ENCODE measurements at places on chromosomes 5 and 9.

GRCh38 chr9:131149688-131150053, 24.3 kb downstream of the NUP214 start:
- no peak for DNase-seq

DNA sequence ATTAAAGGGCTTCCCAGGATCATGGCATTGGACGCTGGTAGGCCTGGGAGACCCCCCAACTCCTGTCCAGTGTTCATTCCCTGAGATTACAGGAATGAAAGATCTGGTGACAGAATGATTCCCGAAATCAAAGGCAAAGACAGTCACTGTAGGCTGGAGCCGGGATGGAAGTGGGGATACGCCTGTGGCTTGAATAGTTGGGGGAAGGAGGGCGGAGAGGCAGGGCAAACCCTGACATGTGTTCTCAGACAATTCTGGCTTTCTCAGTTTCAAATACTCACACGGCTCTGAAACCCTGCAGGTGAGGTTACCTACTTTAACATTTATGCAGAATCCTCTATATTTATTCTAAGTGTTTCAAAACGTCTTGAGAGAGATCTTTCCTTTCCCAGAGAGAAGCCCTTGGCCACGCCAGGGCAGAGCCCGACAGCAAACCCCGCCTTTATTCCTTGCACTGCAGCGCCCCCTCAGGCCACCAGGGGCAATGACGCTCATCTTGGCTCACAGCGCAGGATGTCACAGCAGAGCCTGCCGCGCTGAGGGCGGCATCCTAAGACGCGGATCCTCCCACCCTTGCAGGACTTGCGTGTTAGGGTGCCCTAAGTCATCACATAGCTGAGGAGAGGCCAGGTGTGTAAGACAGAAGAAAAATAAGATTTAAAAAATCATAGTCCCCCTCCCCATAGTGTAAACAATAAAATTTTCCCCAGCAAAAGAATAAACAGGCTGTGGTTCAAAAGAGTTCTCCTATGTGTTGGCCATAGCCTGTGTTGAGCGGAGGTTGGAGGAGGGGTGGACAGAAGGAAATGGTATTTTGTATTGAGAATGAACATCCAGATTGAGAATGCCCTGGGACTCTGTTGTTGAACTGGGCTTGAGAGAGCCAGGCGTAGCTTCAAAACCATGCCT, 284.5 kb downstream of the NTRK2 start:
- DNase-seq, result no peak

DNA sequence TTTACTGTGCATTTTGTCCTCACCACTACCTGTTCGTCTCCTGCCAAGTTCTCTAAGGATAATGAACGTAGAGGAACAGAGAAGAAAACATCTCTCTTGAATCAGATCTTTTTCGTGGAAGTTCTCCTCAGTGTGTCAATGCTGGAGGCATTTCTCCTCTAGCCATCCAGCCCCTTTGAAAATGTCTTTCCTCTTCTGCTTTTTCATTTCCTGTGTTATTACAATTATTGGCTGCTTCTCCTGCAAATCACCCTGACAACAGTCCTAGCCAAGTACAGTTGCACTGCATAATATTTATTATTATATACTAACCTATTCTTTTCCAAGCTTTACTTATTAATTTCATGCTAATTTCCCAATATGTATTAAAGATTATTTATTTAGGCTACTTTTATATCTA, 61.8 kb upstream of the TRPM3 start:
- no peak for DNase-seq

- no peak for DNase-seq
Observed at GRCh38 chr5:7576023-7576715, 180.2 kb downstream of the ADCY2 start.

DNA sequence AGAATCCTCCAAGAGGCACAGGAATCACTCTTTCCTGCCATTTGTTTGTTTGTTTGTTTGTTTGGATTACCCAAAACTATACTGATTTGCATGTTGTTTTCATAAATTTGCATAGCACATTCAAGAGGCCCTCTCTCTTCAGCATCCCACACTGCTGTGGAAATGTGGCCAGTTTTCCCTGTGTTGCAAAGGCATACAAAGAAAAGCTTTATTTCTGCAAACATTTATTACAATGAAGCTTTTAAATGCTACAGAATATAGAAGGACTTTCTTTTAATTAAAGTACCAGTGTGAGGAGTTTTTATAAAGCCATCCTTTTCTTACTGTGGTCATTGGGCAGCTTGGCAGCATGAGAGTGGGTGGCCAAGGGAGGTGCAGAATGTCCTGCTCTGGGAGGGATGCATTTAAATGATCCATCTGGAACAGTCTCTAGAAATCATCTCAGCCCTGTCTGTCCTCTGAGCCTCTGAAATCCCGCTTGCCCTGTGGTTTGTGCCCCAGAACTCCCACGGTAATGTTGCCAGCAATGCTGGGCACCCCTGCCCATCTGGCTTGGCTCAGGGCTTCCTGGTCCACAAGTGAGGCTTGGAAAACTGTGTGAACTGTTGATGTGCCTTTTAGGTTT, 356.8 kb upstream of the KIF2A start:
- no peak for DNase-seq

GRCh38 chr5:137395011-137395755, 103.9 kb downstream of the SPOCK1 start:
- DNase-seq, result no peak

Data from AG04449 (cell line).